Activated naive CD4-positive, alpha-beta T cell treated with anti-CD3 and anti-CD28 coated beads for 36 hours (primary cell): ENCODE measurements at places on chromosomes 3 and 15. TPM values are rescaled to one million over a fixed set of nuclear protein-coding genes. Genes with fewer than 3 reads are reported as not detected.
A peak's percentile ranks its signal among the peaks of the same experiment; 100 is the strongest.

DNA sequence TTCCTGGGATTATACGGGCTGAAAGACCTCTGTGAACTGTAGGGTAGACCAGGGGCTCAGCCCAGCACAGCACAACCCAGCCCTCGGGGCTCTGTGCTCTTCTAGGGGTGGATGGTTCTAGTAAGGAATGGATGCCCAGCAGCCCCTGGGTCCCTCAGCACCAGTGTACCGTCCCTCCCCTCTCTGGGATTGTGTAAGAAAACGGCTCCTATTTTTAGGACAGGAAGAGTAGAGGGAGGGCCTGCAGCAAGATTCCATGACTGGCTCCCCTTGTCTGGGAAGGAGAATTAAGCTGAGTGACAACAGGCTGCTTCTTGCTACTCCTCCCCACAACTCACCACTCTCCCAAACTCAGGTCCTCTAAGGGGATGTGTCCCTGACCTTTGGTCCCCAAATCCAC, 270.8 kb upstream of the TOPAZ1 start:
- no peaks in the 10 kb centered on the region for H3K36me3 ChIP-seq
- H3K27ac ChIP-seq: no peak overlapping the region
- DNase-seq: no peak

DNA sequence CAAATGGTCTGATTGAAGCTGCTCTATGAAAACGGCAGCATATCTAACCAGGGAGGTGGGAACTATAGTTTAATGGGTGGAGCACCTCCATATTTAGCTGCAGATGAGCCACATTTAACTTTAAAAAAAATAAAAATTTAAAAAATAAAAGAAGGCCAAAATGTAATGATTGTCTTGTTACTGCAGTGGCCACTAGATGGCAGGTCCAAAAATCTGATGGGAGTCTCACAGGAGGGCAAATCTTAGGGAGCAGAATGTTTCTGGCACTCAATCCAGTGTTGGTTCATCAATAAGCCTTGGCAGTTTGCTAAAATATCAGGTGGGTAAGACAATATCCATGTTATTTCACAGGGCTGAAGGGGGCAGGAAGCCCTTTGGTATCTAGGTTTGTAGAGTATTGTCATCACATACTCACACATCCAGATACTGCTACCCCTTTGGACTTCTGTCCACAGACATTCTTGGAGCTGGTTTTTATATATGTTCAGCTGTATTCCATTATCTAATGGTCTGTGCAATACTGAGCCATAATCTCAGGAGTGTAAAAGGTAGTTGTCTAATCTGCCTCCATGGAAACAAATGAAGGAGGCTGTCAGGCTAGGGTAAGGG, 233.3 kb downstream of the TIGIT start:
- H3K36me3 ChIP-seq: peaks cover 11% of the 10 kb centered on the region
- peak; percentile 10 for DNase-seq
- no peaks in the 10 kb centered on the region for H3K27me3 ChIP-seq
- H3K4me3 ChIP-seq: no peak overlapping the region
- H3K4me1 ChIP-seq: no peaks in the 10 kb centered on the region

TMCO5A gene
- total RNA-seq: not detected

DNA sequence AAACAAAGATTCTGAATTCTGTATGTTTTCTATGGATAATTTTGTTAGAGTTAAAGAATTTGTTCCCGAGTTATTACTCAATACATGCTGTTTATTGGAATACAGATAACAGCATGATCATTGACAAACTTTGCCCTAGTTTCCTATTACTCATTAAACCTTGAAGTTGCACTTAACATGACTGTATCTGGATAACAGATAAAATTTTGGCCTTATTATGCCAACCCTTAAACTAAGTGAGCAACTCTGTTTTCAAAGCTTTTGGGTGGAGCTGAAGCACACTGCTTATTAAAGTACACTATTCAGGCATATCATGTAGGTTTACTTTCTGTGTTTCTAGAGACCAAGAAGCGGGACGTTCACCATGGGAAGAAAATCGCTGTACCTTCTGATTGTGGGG, at the start of gene AADAC:
Gene AADAC, plus strand, starts transcription at position 318 of the 400 bp plus-strand sequence. Its CDS starts 47 bp downstream, at position 365.
- no peaks in the 10 kb centered on the region for H3K27me3 ChIP-seq
- no peaks in the 10 kb centered on the region for H3K36me3 ChIP-seq
- DNase-seq: no peak
- no peak within 1 kb of the TSS for H3K27ac ChIP-seq

GRCh38 chr3:120741837-120742197, 499 bp downstream of the RABL3 start:
- peak overlapping the region; percentile 96 for H3K27ac ChIP-seq
- peaks cover 33% of the 10 kb centered on the region for H3K4me1 ChIP-seq
- H3K36me3 ChIP-seq: peaks cover 6% of the 10 kb centered on the region
- H3K4me3 ChIP-seq: peak overlapping the region; percentile 90
- no peak for DNase-seq

DNA sequence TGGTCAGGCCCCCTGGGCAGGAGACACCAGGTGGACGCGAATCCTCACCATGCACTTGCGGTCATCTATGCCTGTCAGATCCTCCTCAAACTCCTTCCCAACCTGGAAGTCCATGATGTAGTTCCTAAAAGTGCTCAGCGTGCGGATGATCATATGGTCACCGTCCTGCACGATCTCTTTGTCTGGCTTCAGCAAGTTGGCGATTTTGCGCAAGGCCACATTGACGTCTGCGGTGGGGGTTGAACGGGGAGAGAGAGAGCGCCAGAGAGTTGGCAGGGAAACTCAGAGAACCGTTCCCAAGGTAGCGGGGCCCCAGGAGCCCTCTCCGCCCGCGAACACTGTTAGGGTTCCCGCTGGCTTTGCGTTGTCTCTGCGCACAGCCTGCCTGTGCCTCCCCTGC, 809 bp downstream of the RBP1 start:
- DNase-seq: no peak
- H3K27ac ChIP-seq: no peak overlapping the region
- no peak overlapping the region for H3K4me3 ChIP-seq
- H3K27me3 ChIP-seq: peaks cover 55% of the 10 kb centered on the region

MORC1 gene
- total RNA-seq: not detected

GRCh38 chr3:25040748-25041147, 387.3 kb upstream of the RARB start:
- H3K4me1 ChIP-seq: no peaks in the 10 kb centered on the region
- H3K4me3 ChIP-seq: no peak overlapping the region
- no peak overlapping the region for H3K27ac ChIP-seq
- DNase-seq: no peak

HACL1 gene
- 25.3 TPM for total RNA-seq
